Activated CD4-positive, alpha-beta T cell treated with anti-CD3 and anti-CD28 coated beads for 1 hour (primary cell): ENCODE measurements at places on chromosomes 4 and X.

DNA sequence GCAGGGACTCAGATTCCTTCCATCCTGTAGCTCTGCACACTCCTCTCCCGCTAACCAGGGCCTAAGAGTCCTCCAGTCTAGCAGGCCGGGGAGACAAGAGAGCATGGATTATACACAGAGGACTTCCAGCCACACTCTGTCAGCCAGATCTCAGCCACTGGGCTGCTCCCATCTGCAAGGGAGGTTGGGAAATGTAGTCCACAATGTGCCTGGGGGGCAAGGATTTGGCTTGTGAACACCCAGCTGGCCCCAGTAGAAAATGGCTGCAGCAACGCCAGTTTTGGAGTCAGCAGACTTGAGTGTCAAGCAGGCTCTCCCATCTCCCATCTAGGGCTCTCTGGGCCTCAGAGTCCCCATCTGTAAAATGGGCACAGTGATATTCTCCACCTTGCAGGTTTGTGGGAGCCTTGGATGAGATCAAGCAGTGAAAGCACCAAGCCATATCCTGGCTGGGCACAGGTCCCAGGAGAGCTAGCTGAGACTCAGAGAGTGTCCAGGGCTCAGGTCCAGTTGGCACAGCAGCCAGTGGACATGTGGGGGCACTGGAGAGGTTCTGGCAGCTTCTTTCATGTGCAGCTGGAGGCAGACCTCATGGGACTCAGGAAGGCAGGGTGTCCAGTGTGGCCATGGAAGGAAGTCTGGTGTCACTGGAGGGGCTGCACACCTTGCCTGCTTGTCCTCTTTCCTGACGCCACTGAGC lies 14.6 kb downstream of the PSAPL1 start:
- peak; percentile 3 for DNase-seq

GRCh38 chr4:58166490-58166889 lies 1056.3 kb upstream of the IGFBP7 start:
- DNase-seq: no peak

- no peak for DNase-seq
These were observed 337.5 kb downstream of the GRIA2 start for GRCh38 chr4:157558016-157558415.

DNA sequence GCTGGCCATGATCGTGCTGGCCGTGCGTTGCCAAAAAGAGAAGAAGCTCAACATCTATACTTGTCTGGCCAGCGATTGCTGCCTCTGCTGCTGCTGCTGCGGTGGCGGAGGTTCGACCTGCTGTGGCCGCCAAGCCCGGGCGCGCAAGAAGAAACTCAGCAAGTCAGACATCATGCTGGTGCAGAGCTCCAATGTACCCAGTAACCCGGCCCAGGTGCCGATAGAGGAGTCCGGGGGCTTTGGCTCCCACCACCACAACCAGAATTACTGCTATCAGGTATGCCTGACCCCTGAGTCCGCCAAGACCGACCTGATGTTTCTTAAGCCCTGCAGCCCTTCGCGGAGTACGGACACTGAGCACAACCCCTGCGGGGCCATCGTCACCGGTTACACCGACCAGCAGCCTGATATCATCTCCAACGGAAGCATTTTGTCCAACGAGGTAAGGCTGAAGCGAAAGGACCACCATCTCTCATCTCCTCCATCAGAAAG lies 3.3 kb downstream of the PCDH10 start:
- DNase-seq: no peak

DNA sequence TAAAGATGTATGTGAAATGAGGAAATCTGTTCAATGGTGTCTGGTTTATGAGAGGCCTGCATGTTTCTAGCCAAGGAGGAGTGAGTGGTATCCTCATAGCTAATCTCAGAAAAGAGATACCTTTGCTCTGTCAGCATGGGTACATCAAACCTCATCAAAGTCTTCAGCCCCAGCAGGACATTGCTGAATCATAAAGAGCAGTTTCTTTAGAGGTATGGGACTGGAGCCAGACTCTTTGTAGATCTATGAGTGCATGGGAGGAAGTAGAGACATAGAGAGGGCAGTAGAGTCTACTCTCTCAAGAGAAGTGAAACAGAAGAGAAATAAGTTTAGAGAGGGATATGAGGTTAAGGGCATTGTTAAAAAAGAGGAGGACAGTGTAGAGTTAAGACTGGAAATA lies 1950.9 kb downstream of the ARAP2 start:
- DNase-seq: no peak

DNA sequence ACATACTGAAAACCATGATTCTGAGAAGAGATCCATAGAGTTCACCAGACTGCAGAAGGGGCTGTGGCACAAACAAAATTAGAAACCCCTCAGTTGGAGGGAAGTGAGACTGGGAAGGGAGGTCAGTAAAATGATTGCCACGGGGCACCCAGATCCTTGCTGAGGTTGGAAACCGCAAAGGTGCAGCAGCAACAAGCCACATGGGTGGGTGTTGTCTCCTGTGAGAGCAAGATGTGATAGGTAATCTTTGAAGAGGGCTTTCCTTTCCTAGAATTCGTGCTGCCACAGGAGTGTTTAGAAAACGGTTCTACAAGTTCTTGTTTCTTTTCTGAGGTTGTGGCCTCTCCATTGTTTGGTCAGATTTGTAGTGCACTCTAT lies 85.5 kb downstream of the NFKB1 start:
- no peak for DNase-seq

DNA sequence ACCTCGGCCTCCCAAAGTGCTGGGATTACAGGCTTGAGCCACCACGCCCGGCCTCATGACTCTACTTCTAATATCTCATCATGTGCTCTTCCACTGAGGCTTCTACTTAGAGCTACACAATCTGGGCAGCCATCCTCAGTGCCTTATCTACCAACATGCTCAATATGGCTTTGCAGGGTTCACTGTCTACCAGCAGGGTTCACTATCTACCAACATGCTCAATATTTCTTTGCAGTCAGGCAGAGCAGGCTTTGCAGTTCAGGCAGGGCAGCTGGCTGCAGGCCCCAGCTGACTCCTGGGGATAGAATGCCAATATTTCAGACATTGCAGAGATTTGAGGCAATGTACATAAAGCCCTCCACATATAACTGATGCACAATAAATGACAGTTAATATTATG lies 47.5 kb downstream of the PKD2 start:
- no peak for DNase-seq

GRCh38 chr4:107439401-107439800 lies 280.6 kb downstream of the PAPSS1 start:
- no peak for DNase-seq

- DNase-seq: no peak
These were observed 158.5 kb downstream of the SH3KBP1 start for GRCh38 chrX:19728915-19729314.

GRCh38 chr4:78753091-78753490 lies 23.1 kb upstream of the BMP2K start:
- no peak for DNase-seq

- no peak for DNase-seq
These were observed 54.5 kb downstream of the CHM start for GRCh38 chrX:85992811-85993229.

GRCh38 chr4:84648863-84649647 lies 66.1 kb downstream of the CDS1 start:
- DNase-seq: no peak

DNA sequence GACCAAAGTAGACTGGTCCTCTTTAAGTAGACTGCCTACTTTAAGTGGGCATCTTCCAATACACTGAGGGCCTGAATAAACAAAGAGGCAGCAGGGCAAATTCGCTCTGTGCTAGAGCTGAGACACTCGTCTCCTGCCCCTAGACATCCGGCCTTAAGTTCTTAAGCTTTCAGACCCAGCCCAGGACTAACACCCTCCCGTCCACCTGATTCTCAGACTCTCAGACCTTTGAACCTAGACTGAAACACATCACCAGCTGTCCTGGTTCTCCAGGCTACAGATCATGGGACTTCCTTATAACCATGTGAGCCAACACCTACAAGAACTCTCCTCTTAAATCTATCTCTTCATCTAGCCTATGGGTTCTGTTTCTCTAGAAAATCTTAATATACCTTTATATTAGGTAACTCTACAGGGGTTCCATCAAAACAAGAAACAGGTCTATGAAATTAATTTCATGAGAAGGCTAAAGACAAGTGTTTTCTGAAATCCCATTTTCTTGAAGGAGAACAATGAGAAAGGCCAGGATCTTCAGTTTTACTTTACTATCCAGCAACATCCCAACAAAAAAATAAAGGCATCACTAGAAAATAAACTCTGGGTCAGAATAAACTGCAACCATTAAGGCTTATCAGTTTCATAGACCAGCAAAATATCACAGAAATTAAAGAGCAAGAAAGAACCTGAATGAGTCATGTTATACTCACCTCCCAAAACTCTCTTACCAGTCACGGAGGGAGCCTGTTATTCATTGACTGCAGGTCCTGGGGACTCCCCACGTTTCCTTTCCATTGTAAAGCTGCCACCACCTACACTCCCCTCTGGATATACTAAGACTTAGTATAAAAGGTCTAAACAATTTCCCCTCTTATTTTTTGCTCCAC lies 14.8 kb downstream of the ADGRA3 start:
- no peak for DNase-seq

DNA sequence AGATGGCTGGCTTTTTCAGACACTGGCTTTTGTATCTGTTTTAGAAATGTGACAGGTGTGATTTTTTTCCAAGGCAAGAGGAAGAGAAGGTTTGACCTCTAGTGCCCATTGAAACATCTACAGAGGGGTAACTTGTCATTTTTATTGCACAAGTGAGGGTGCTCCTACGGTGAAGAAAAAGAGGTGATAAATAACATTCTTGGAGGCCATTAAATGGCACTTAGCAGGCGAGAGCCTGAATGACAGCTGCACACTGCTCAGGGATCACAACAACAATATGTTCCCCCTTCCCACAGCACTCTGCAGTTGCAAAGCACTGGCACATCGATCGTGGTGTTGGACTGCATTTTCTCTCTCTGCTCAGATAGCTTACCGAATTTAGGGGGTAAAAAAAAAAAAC lies 22.9 kb downstream of the FAM184B start:
- DNase-seq: no peak

DNA sequence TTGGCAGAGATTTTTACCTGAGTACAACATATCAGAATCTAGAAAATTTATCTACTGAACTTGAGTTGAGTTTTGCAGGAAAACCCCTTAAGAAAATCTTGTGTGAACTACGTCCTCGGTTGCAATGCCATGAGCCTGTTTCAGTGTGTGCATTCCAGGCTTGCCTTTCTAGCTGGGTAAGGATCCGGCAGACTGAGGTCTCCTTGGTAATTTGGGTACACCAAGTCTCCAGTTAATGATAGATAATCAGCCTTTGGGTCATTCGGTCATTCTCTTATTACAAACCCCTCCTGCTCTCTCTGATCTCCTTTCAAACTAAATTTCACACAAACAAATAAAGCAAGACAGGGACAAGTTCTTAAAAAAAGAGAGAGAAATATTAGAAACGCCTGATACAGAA lies 5.9 kb upstream of the HAND2 start:
- no peak for DNase-seq

- DNase-seq: no peak
These were observed 6.9 kb upstream of the HELT start for GRCh38 chr4:185011408-185011807.

- no peak for DNase-seq
These were observed 8.0 kb downstream of the PPP3CA start for GRCh38 chr4:101339332-101339731.

DNA sequence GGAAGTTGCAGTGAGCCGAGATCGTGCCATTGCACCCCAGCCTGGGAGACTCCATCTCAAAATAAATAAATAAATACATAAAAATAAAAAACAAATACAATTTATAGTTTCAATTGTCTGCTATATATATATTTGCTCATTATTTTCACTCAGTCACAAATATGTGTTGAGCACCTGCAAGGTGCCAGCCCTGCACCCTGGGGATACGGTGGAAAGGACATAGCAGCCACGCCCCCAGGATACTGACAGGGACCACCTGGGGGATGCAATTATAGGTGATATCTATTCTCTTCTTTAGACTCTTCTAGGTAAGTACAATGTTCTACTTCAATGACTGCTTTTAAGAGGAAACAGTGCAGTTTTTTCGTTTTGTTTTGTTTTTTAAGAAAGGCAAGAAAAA lies 85.0 kb downstream of the JAKMIP1 start:
- DNase-seq: no peak

GRCh38 chr4:178280362-178280761 lies 838.1 kb upstream of the AGA start:
- no peak for DNase-seq

DNA sequence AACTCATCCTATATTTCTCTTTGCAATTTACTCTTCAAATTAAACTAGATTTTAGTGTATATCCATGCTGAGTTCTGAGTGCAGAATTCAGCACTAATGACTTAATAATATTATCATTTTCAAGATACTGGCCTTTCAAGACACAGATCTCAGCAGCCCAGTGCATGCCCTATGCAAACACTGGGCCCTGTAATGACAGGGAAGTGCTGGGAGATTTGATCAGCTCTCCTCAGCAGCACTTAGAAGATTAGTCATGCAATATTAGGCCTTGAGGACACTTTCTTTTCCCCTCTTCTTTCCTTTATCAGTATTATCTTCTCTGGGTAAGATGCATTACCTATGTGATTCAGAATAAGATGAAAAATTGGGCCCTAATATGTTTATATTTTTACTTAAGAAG lies 207.1 kb downstream of the PPP3CA start:
- no peak for DNase-seq

GRCh38 chr4:55458164-55458563 lies 62.4 kb downstream of the TMEM165 start:
- DNase-seq: no peak

DNA sequence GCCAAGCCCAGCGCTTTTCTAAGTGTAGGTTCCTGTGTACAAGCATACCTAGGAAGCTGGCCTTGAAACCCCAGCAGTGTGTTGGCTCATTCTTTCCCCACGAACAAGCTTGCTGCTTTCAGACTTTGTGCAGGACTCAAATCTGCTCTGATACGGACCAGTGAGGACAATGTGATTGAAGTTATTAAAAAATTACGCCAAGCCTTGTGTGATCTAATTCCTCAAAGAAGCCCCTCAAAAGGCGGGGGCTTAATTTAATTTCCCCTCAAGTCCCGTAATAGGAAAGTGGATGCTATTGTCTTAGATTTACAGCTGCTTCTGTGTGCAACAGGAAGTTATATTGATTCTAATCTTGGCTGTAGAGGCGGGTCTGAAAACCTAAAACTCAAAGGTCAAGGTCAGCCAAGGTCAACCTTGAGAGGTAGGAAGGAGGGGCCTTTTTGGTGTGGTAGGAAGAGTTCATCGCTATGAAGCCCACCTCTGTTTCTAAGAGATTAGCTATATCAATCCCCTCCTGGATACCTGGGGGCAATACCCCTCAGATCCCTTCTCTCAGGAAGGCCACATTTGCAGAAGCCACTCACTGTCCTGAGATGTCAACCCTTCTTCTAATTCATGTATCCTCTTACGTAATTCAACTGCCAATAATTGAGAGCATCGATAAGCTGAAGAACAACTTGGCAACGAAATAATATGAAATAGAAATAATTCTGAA lies 45.1 kb downstream of the TBC1D9 start:
- DNase-seq: no peak

- DNase-seq: no peak
These were observed 101.3 kb downstream of the LARP1B start for GRCh38 chr4:128162434-128162833.

DNA sequence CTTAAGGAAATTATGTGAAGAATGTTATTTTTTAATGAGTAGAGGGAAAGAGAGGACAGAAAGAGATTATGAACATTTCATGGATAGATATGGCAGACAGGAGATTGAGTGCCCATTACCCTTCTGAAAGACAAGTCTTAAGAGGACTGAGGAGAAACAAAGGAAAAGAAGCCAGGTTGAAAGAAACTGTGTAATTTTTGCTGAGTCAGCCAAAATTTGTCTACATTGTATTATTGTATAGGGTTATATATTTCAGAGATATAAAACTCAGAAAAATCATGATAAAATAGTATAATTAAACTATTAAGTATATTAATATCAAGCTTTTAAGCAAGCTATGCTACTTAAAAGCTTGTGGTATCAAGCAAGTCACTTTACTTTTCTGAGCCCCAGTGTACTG lies 4.9 kb downstream of the TMPRSS11B start:
- DNase-seq: no peak
